Colonic mucosa (tissue), 4 donors: ENCODE measurements at places on chromosomes 3 and 15. TPM values are rescaled to one million over a fixed set of nuclear protein-coding genes. Genes with fewer than 3 reads are reported as not detected.

PCSK6 gene
- total RNA-seq: 39.5 TPM

DNA sequence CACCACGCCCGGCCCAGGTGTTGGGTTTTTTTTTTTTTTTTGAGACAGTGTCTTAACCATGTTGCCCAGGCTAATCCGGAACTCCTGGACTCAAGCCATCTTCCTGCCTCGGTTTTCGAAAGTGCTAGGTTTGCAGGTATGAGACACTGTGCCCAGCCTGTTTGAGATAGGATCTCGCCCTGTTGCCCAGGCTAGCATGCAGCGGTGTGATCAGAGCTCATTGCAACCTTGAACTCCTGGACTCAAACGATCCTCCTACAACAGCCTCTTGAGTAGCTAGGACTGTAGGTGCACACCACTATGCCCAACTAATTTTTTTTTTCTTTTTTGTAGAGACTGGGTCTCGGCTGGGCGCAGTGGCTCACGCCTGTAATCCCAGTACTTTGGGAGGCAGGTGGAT is 20.3 kb upstream of the ITPKA start:
- peak; percentile 29 for DNase-seq
- H3K4me3 ChIP-seq: no peak overlapping the region
- peaks cover 2% of the 10 kb centered on the region for H3K4me1 ChIP-seq
- H3K36me3 ChIP-seq: peaks cover 5% of the 10 kb centered on the region
- peak overlapping the region; percentile 87 for H3K27ac ChIP-seq
- H3K27me3 ChIP-seq: no peaks in the 10 kb centered on the region

SYNM gene
- total RNA-seq: 108 TPM

ALAS1 gene
- total RNA-seq: 103 TPM

ABHD6 gene
- total RNA-seq: 24.5 TPM

PLOD2 gene
- 245 TPM for total RNA-seq

CPOX gene
- total RNA-seq: 23.3 TPM

DNA sequence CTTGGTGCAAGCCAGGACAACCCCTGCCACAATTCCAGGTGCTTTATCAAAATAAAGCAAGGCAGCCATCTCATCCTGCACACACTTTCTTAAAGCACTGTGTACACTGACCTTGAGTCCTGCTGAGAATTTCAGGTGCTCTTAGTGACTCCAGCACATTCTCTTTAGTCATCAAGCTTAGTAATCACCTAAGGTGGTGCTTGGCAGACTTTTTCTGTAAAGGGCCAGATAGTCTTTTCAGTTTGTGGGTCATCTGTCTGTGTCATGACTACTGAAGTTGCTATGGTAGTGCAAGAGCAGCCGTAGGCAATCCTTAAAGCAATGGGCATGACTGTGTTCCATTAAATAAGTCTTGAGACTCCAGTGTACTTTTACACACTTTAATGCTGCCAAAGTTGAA is 36.4 kb downstream of the RIOX2 start:
- DNase-seq: no peak
- H3K27ac ChIP-seq: no peak overlapping the region
- H3K27me3 ChIP-seq: no peaks in the 10 kb centered on the region
- H3K4me1 ChIP-seq: no peaks in the 10 kb centered on the region
- H3K36me3 ChIP-seq: no peaks in the 10 kb centered on the region

GRCh38 chr3:140207541-140207940 is 272.6 kb downstream of the CLSTN2 start:
- H3K27me3 ChIP-seq: no peaks in the 10 kb centered on the region
- H3K36me3 ChIP-seq: no peaks in the 10 kb centered on the region
- no peak for DNase-seq

TJP1 gene
- 47.2 TPM for total RNA-seq

SEMA6D gene
- 34.7 TPM for total RNA-seq

DNA sequence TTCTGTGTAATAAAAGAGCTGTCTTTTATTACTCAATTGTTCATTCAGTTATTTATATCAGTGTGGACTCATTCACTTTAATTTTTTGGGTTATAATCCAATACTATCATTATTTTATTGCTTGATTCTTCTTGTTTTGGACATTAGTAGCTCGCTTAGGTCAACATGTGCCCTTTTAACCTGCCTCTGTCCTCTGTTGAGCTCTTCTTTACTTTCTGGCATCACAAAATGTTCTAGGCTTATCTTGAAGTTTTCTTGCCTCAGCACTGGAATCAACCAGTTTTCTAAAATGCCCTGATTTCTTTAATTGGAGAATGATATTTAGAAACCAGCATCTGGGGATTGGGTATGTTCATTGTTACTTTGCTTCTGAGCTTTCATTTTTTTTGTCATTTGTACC is 82.2 kb downstream of the LEKR1 start:
- H3K4me3 ChIP-seq: no peak overlapping the region
- no peaks in the 10 kb centered on the region for H3K36me3 ChIP-seq
- H3K27ac ChIP-seq: no peak overlapping the region
- no peaks in the 10 kb centered on the region for H3K27me3 ChIP-seq

GRCh38 chr3:128348805-128349531 is 117.7 kb downstream of the DNAJB8 start:
- no peak for DNase-seq
- H3K27ac ChIP-seq: no peak overlapping the region
- no peaks in the 10 kb centered on the region for H3K36me3 ChIP-seq
- H3K4me3 ChIP-seq: no peak overlapping the region
- no peaks in the 10 kb centered on the region for H3K27me3 ChIP-seq
- no peaks in the 10 kb centered on the region for H3K4me1 ChIP-seq

TM4SF18 gene
- total RNA-seq: 2.1 TPM

ADAMTS7 gene
- total RNA-seq: 1.6 TPM

GRCh38 chr3:179526989-179527391 is 35.7 kb upstream of the ACTL6A start:
- H3K4me3 ChIP-seq: no peak overlapping the region
- peak; percentile 48 for DNase-seq

- no peak overlapping the region for H3K27ac ChIP-seq
- no peak for DNase-seq
- no peak overlapping the region for H3K4me3 ChIP-seq
These were observed 2.2 kb downstream of the KCTD6 start for GRCh38 chr3:58494107-58494506.

GRCh38 chr15:93835344-93835743 is 396.0 kb upstream of the MCTP2 start:
- no peak overlapping the region for H3K4me3 ChIP-seq
- H3K36me3 ChIP-seq: no peaks in the 10 kb centered on the region
- H3K27ac ChIP-seq: no peak overlapping the region
- H3K4me1 ChIP-seq: no peaks in the 10 kb centered on the region
- DNase-seq: no peak

DNA sequence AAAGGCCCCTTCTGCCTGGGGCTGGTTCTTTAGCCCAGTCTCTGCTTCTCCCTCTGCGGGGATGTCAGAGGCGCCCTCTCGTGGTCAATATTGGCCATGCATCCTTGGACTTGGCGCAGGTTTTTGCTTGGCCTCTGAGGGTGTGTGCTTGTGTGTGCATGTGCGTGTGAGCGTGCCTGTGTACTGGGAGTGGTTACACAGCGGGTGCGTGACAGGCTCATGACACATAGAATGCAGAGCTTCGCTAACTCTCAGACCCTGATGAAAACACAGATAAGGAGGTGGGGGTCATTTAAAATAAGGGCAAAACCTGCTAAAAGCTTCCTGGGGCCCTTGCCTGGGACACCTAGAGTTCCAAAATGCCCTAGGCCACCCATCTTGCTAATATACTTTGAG is 160.9 kb downstream of the SMAD6 start:
- H3K27ac ChIP-seq: no peak overlapping the region
- H3K4me3 ChIP-seq: no peak overlapping the region
- no peaks in the 10 kb centered on the region for H3K4me1 ChIP-seq
- peak; percentile 88 for DNase-seq
- no peaks in the 10 kb centered on the region for H3K27me3 ChIP-seq

GHSR gene
- not detected for total RNA-seq

DNA sequence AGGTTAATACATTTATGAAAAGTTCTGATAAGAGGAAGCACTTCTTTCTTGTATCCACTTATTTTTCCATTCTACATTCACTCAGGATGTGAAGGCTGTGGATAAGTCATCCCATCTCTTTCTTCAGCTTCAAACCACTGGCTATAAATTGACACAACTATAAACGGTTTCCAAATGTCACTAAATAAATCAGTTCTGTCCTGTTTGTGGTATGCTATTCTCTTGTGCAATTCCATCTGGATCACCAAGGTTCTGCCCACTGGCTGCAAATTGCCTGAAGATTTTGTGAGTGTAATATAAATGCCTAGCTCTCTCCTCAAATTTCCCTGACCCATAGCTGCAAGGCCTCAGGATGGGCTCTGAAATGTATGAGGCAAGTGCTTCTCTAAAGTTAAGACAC is 7.1 kb upstream of the LMOD3 start:
- H3K27ac ChIP-seq: no peak overlapping the region
- DNase-seq: no peak

CCR3 gene
- total RNA-seq: not detected
